ENCODE measurements at places on chromosomes 6 and 20.

DNA sequence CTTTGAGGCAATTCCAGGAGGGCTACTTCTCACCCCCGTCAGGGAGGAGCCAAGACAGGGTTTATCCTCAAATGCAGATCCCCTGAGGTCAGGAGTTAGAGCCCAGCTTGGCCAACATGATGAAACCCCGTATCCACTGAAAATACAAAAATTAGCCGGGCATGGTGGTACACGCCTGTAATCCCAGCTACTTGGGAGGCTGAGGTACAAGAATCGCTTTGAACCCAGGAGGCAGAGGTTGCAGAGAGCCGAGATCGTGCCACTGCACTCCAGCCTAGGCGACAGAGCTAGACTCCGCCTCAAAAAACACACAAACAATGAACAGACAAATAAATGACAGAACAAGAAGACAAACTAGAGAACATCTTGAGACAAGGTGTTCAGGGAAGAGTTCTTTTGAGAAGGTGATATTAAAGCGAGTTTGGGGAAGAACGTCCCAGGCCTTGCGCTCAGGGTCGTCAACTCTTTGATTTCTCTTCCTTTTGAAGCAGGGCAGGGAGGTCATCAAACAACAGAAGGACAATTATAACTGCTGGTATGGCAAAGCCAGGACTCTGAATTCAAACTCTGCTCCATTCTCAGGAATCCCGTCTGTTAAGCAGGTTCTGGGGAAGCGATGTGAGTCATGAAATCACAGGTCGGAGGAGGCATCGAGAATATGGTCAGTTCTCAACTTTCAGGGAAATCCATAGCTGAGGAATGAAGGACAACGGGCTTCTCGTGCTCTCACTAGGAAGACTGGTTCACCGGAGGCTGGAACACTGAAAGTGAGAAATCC, 1.4 kb upstream of the RALY start:
- no peak for DNase-seq

- no peak for DNase-seq
Observed at GRCh38 chr6:155483858-155484257, 28.2 kb upstream of the NOX3 start.

GRCh38 chr6:146894624-146895023, 295.9 kb downstream of the ADGB start:
- DNase-seq, result no peak

DNA sequence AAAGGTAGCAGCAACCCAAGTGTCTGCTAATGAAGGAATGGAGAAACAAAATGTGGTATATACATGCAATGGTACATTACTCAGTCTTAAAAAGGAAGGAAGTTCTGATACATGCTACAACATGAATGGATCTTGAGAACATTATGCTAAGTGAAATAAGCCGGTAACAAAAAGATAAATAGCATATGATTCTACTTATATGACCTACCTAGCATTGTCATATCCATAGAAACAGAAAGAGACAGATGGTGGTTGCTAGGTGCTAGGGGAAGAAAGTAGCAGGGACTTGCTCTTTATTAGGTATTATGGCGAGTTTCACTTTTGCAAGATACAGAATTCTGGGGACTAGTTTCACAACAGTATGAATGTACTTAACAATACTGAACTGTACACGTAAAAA, 46.6 kb downstream of the UBR2 start:
- DNase-seq, result no peak

DNA sequence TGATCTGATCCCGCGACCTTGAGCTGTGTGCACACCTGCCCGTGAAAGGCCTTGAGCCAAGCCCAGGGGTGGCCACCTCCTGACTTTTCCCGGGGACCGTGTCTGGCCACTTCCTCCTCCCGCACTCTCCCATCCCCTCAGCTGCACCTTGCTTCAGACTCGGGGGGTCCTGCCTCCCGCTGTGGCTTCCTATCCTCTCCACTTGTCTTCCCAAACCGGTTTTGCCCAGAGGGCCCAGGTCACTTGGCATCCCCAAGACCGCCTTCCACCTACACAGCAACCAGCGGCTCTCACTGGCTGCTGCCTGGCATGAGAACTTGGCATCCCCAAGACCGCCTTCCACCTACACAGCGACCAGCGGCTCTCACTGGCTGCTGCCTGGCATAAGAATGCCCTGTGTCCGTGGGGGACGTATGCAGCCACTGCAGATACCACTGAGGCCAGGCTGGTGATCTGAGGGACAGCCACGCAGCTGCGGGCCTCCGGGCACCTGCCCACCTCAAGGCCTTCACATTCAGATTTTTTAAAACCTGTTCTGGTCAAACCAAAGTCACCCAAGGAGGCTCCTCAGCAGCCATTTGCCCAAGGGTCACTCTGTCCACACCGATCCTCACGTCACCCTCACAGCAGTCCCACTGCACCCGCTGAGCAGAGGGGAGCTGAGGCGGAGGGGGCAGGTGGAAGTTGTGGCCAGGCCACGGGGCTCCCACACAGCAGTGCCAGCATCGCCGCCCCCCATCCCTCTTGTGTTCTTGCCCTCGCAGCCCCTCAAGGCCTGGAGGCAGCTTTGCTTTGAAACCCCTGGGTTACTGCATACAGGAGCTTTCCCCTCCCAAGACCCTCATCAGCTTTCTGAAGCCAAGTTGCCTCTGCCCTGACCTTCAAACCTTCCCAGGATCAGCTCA, 245.5 kb downstream of the TAF4 start:
- no peak for DNase-seq
